A673 (cell line): ENCODE measurements at places on chromosomes 4 and X. TPM values are rescaled to one million over a fixed set of nuclear protein-coding genes. Genes with fewer than 3 reads are reported as not detected.

Gene RRAGB
- total RNA-seq: 15.7 and 19.4 TPM in 2 replicates

Gene HS3ST1
- total RNA-seq: not detected in 2 replicates

Gene NSG1
- 1.3 and 2.7 TPM in 2 replicates for total RNA-seq

Gene GABRG1
- not detected in 2 replicates for total RNA-seq

Gene CXXC4
- total RNA-seq: 1.8 and 2.2 TPM in 2 replicates

Gene LYAR
- 38.3 and 49.3 TPM in 2 replicates for total RNA-seq
